Activated naive CD8-positive, alpha-beta T cell treated with anti-CD3 and anti-CD28 coated beads, Interleukin-2, amount 10 ng/mL, durations not matched to agents 7 days and 5 days (primary cell): ENCODE measurements at places on chromosomes 7 and 10.

DNA sequence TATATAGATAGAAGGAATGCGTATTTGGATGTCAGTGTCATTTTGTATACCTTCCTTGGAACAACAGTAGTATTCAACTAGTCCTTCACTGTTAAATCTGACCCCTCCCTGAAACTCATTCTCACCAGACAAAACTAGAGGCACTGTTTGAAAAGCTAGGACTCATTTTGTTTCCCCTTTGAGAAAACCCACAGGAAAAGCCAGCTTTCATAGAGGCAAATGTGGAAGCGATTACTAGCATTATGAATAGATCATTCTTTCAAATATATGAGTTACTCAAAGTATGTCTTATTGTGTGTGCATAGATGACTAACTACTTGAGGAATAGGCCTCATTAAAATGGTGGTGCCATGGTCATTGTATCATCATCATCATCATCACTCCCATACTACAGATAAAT is 1.9 kb upstream of the ASB15 start:
- no peak for DNase-seq

DNA sequence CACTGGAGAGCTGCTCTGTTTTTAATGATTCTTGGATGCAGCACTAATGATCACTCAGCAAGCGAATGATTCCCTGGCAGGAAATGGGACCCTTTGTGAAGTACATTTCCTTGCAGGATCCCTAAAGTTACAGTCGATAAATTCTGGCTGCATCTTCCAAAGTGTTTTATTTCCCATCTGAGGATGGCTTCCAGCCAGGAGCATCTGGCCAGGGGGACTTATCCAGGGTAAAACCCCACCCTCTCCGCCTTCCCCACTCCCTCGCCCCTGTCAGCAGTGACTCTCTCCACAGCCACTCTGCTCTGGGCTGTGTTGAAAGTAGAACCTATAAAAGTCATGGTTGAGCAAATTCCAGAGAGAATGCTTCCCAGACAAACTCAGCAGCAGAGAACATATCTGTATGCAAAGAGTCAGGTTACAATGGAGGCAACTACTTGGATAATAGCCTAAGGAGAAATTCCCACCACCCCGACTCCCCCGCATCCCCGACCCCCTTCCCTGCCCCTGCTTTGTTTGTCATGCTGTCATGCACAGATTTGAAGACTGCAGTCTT is 111.0 kb upstream of the ANLN start:
- DNase-seq: no peak

DNA sequence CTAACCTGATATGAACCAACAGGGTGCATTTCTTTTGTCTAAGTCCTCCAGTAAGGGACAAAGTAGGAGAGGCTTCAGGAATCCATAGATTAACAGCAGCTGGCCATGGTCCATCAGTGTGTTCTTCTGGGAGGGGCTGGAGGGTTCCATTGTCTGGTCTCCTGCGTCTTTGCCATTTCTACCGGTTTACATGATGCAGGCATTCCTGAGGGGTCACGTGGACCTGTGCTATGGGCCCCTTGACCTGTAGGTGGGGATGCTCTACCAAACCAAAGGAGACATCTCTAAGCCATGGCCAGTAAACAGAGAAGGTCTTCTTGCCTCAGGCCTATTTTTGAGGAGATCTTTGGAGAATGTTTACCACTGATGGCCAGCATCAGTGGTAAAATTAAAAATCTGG is 28.7 kb upstream of the HABP2 start:
- DNase-seq: no peak

GRCh38 chr10:58574058-58574457 is 61.4 kb downstream of the BICC1 start:
- DNase-seq: no peak

DNA sequence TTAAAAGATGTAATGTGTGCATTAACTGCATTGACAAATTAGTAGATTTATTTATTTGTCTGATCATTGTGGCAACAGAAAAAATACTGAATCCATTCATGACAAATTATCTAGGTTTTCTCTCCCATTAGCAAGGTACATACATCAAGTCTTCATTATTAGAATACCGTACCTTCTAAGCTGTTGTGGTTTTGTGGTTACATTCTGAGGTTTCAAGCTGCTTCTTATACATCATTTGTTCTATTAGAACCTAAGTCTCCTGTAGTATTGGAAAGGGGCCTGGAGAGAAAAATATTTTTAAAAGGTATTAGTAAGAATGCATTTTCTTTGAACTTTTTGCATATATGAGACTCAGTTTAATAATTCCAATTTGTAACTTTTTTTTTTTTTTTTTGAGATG is 26.3 kb upstream of the CACNB2 start:
- DNase-seq: no peak

DNA sequence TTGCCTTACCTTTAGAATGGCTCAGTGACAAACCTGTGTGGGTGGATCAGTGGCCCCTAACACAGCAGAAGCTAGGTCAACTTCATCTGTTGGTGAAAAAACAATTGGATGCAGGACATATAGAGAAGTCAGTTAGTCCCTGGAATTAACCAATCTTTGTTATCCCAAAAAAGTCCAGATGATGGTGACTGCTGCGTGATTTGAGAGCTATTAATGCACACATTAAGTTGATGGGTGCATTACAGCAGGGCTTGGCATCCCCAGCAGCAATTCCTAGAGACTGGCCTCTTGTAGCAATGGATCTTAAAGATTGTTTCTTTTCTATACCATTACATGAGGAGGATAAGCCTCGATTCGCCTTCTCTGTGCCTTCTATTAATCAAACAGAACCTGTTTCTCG is 33.3 kb downstream of the OR13A1 start:
- DNase-seq: no peak

DNA sequence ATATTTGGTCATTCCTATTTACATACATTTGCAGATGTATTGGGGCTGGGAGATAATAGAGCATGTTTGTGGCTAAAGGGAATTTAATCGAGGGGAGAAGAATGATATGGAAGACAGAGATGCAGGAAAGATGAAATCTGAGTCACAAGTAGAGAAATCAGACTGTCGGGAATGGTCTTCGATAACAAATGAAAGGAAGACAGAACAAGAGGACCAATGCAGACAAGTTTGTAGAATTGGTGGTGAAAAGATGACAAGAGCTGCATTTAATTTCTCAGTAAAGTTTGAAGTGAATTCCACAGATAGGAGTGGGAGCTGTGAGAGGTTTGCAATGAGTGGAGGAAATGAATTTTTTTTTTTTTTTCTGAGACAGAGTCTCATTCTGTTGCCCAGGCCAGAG is 60.0 kb downstream of the BRAF start:
- no peak for DNase-seq

DNA sequence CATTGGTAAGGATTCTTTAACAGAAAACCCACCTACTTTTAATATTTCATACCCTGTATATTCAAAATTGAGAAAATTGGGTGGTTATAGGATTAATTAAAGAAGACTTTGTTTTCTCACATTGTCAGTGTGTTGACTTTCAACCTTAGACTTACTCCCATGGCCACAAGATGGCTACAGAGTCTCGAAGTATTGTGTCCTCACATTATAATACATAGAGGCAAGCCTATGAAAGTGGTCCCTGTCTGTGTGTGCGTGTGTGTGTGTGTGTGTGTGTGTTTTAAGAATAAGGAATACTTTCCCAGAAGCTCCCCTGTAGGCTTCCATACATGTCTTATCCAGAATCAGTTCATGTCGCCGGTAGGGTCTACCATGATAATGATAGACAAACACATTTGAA is 180.0 kb downstream of the PHF14 start:
- DNase-seq: no peak

GRCh38 chr7:130890176-130891020 is 156.4 kb upstream of the KLF14 start:
- no peak for DNase-seq

DNA sequence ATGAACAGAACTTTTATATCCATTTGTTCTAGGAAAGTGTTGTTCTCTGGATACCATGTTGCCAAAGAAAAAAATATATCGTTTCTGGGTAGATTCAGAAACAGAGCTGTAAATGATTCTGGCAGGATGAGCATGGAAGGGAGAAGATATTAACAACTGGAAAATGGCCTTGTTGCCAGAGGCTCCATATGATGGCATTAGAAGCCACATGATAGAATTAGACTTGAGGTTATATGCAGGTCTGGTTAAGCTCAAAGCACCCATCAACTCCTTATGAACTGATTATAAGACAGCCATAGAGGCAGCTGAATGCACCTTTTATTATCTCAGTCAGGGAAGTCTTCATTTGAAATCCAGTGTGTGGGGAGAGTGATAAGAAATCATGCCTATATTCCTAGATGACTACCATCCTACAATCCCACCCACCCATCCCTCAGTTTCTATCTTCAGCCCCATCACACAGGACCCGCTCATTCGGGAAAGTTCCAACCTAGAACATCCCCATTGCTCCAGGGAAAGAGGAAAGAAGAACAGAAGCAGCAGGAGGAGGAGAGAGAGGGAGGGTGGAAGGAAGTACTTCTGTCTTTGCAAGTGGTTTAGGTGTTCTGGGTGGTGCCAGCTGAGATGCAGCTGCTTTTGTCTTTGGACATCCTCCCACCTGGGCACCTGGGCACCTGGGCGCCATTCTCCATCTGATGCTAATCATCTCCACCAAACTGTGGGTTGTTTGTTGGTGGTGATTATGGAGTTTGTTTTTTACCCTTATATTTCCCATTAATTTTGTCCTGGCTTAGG is 25.5 kb upstream of the TRIL start:
- no peak for DNase-seq

DNA sequence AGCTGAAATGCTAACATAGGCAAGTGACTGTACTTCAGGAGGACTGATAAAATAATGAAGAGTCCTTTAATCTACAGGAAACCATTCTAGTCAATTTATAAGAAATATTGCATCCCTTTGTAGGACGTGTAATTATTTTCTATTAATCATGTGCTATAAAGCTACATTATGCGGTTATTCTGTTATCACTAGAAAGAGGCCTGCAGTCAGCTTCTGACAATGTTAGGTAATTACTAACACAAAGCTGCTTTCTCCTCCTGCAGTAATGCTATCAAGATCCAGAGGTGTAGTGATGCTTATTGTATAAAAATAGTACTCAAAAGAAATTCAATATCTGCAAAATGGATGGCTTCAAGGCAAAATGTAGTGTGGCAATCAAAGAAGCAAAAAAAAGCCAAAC is 191.1 kb downstream of the SKAP2 start:
- DNase-seq: no peak

DNA sequence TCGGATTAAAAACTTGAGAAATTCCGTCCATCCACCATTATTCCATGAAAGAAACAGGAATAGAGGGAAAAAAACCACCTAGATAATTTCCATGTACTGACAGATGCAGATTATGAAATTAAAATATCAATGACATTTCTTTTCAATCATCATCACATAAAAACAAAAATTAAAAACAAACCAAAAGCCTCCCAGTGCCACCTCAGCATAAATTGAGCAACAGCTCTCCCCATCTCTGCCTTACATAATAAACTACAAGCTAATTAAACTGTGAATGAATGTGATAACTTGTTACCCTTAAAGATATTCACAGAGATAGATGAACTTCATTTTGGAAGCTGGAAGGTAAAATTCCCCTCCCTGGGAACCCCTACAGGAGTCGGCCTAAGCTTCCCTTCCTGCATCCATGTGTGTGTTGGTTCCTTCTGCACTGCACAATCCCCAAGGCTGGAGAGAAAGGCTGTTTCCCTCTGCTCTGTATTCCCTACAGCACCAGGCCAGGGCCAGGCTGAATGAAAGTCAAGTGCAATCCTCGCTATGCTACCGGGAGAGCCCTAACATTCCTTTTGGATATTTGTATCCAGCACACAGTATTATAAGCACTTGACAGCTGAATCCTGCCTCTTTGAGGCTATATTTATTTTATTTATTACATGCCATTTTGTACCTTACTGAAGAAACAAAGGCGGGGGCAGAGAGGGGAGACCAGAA is 8.1 kb downstream of the CCDC6 start:
- no peak for DNase-seq

DNA sequence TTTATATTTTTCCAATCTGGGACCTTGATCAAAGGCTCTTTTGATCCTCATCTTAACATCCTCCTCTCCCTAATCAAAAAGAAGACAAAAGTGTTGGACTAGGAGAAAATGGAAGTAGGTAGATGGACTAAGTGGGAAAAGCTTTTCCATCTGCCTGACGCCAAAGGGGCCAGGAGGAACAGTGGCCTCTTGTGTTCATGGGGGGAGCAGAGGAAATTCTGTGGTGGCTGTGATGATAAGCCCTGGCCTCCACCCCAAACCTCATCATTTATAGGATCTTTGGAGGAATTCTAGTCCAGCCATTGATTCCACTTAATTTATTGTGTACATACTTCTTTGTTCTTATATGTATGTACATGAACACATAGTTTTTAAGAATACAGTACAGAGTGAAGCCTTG is 21.7 kb downstream of the ZNF365 start:
- no peak for DNase-seq

GRCh38 chr7:19117091-19117869 is at the start of gene TWIST1:
Gene TWIST1 (minus strand): TSS chr7:19117636. CDS start chr7:19117321, 315 bp downstream.
- peak; percentile 48 for DNase-seq

DNA sequence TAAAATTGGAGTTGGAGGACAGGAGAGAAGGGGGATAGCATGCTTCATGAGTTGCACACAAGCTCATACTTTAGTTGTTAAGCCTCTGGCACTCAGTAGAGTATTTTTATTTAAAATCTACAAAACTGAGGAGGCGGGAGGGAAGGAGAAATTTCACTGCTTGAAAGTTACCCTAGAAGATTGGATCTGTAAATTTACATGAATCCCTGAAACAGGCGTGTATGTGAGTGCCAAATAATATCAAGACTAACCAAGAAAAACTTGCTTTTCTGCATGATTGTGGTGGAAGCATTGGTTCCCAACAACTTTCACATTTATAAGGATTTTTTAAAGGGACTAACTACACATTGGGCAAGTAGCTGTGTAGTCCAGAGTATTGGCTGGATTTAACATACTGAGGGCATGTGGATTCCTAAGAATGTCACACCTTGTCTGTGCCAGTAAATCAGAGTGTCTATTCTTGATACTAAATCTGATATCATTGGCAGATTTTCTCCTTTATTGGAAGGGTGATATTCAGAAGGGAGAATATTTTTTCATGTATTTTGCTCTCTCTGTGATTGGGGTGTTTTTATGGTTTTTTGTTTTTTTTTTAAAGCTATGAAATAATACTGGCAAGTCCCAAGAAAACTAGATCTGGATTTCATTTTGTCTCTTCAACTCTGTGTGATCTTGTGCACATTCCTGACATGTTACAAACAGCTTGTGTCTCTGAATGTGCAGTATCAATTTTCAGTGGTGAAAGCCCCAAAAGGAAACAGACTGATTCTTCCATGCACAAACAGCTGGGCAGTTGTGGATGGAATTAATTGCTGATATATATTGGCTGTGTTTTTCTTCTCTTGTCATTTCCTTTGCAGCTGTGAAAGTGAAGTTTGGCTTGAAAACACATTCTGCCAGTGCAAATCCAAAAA is 67.2 kb downstream of the ADD3 start:
- no peak for DNase-seq

GRCh38 chr7:150375662-150376521 is 3.2 kb upstream of the ZNF775 start:
- DNase-seq: peak; percentile 18

- DNase-seq: no peak
Observed at GRCh38 chr7:30163231-30163894, 28.6 kb downstream of the MTURN start.

GRCh38 chr10:84525120-84525806 is 196.9 kb downstream of the CCSER2 start:
- DNase-seq: no peak

GRCh38 chr7:129989466-129989865 is 36.7 kb upstream of the UBE2H start:
- DNase-seq: no peak

- no peak for DNase-seq
Observed at GRCh38 chr10:60496181-60496580, 106.5 kb upstream of the ANK3 start.
